ENCODE measurements at places on chromosomes 12 and 14.

DNA sequence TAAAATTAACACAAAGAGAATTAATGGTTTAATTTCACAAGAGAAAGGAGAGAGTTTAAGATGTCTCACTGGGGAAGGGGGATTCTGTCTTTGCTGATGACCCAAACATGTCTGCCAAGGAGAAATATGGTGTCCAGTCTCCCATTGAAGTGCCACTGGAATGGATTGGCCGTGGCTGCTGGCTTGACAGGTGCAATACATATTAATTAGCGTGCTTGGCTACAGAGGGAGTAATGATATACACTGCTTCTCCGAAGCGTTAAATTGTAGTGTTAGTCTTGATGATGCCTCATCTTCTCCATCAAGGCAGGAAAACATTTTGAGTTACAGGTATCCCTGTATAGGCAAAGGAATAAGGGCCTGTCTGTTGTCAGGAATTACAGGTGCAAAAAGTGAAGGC, 393.4 kb upstream of the TMPO start:
- DNase-seq, result peak; percentile 30

DNA sequence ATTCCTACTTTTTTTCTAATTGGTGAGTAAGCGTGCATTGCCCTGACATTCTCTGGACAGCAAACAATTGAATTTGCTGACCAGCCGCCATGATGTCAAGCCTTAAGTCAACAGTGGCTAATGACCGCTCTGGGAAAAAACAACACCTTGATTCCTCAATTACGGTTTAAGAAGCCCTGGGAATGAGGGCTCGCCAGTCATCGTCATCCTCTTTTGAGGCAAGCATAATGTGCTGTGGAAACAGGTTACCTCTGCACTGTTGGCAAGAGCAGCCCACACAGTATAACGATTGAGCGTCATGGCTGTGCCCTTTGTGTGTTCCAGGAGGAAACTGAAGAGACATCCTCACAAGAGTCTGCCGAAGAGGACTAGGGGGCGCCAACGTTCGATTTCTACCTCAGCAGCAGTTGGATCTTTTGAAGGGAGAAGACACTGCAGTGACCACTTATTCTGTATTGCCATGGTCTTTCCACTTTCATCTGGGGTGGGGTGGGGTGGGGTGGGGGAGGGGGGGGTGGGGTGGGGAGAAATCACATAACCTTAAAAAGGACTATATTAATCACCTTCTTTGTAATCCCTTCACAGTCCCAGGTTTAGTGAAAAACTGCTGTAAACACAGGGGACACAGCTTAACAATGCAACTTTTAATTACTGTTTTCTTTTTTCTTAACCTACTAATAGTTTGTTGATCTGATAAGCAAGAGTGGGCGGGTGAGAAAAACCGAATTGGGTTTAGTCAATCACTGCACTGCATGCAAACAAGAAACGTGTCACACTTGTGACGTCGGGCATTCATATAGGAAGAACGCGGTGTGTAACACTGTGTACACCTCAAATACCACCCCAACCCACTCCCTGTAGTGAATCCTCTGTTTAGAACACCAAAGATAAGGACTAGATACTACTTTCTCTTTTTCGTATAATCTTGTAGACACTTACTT, 138.9 kb downstream of the HMGA2 start:
- DNase-seq, result no peak

GRCh38 chr12:113418213-113418879, 3.8 kb upstream of the SDSL start:
- DNase-seq, result no peak

GRCh38 chr12:107064243-107064642, 29.1 kb downstream of the CRY1 start:
- no peak for DNase-seq

GRCh38 chr12:76813265-76813664, 49.4 kb downstream of the ZDHHC17 start:
- no peak for DNase-seq

GRCh38 chr14:74949859-74950573, 5.4 kb downstream of the PGF start:
- DNase-seq, result no peak

- DNase-seq, result no peak
Measured at GRCh38 chr14:55136885-55137786, 8.1 kb downstream of the LGALS3 start.

- no peak for DNase-seq
Measured at GRCh38 chr12:92297932-92298696, 152.5 kb upstream of the BTG1 start.

GRCh38 chr14:82052778-82053177, 519.1 kb upstream of the SEL1L start:
- DNase-seq, result no peak

GRCh38 chr12:6998715-6999451, 19.4 kb downstream of the LPCAT3 start:
- no peak for DNase-seq

- no peak for DNase-seq
Measured at GRCh38 chr14:70692210-70692609, 50.5 kb downstream of the TTC9 start.
